ENCODE measurements at places on chromosomes 12 and 14.

DNA sequence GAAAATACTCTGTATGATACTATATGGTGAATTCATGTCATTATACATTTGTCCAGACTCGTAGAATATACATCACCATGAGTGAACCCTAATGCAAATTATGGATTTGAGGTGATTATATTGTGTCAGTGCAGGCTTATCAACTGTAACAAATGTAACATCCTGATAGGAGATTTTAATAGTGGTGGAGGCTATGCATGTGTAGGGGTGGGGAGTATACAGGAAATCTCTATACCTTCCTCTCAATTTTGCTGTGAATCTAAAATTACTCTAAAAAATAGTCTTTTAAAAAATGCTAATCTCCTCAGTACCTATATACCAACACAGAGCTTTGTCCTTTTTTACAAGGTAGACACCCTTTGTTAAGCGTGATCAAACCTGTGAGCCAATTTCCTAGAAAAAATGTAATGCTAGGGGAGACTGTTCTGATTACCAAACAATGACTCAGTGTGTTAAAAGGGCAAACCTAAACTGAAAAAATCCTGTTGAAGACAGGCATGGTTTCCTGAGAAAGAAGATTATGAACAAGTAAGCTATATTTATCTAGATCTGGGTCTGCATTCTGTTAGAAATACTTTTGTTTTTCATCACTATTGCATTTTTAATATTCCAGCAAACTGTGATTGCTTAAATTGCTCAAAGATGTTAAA, 170.9 kb downstream of the DUSP6 start:
- DNase-seq = peak; percentile 47

DNA sequence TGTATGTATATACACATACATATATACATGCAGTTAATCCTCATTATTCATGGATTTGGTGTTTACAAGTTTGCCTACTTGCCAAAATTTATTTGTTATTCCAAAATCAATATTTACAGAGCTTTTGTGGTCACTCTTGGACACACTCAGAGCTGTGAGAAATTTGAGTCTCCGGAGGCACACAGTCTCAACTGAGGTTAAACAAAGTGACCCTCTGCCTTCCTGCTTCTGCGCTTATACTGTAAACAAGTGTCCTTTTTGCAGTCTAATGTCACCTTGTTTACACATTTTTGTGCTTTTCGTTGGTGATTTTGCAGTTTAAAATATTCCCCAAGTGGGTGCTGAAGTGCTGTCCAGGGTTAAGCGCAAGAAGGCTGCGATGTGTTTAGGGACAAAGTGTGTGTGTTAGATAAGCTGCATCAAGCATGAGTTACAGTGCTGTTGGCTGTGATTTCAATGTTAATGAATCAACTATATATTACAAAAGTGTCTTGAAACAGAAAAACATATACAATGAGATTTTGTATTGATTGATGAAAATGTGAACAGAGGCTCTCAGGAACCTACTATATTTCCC, 13.1 kb upstream of the LTA4H start:
- no peak for DNase-seq

DNA sequence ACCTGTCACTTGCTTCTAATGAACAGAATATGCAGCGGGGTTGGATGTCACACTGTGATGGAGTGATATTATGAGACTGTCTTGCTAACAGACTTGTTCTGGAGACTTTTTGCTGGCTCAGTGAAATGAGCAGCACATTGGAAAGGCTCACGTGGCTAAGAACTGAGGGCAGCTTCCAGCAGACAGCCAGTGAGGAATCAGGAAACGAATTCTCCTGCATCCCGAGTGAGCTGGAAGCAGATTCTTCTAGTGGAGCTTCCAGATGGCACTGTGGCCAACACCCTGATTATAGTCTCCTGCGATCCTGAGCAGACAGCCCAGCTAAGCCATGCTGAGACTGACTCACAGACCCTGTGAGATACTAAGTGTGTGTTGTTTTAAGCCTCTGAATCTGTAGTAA, 16.1 kb upstream of the TSPAN9 start:
- DNase-seq = no peak

GRCh38 chr14:76647697-76648298, 113.5 kb upstream of the VASH1 start:
- peak; percentile 10 for DNase-seq

DNA sequence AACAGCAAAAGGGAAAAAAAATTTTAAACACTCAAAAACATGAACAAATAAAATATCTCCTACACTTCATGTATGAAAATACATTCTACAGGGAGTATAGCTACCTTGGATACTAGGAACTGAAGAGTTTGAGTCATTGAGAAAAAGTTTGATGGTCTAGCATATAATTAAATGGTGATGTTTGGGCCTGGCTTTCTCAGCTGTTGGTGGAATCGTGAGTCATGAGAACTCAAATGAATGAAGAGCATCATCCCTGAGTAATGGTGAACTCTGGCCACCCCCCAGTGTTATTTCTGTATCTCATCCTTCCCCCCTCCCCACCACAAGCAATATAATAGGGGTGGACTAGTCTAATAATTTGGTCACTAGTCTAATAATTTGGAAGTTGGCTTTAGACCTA, 6.7 kb upstream of the SLC6A15 start:
- DNase-seq = no peak

DNA sequence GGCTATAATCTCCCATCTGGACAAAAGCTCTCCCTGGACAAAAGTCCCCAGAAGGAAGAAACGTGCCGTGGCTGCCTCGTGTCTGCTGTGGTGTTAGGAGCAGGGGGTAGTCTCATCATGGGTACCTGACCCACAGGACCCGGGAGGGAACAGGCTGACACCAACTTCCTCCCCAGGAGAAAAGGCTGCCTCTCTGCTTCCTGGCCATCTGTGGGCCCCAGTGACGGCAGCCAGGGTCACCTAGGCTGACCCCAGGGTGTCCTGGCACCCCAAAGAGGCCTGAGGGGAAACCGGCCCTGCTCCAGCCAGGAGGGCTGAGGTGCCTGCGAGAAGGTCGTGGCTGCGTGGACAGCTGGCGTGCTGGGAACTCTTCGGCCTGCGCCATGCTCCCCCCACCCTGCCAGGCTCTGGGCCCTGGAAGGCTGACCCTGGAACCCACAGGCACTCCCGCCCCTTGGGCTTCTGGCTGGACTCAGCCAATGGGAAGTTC, 133.9 kb downstream of the RFLNA start:
- DNase-seq = no peak

DNA sequence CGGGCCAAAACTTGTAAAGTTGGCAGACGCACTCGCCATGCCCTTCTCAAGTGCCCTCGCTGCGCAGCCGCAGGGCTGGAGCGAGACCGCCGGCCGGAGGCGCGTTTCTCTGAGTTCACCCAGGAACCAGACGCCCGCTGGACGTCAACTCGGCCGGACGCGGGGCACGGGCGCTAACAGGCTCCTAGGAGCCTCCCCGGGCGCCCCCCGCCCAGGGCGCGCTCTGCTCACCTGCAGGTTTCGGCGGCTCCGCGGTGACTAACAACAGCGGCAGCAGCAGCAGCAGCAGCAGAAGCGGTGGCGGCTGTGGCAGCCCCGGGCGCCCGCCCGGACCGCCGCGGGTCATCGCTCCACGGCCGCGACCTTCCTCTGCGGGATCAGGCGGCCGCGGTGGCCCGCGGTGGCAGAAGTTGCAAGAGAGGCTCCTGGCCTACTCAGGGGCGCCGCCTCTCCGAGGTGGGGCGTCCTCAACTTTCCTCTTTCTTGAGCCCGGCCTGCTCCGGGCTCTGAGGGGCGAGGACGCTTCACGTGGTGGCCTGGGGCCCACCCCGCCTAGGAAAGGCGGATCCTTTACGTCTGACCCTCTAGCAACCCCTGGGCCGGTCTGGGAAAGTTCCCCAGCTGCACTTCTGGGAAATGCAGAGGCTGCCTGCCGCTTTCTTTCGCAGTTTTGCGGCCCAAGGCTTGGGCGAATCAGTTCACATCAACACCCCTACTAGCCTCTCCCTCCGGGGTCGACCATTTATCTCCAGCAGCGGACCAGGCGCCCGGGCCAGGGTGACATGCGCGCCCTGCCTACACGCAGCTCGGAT, at the start of gene PLBD1:
TSS of gene PLBD1 (minus strand) at position 533 of the 812 bp plus-strand sequence. CDS start at position 346, 187 bp downstream.
- no peak for DNase-seq

- no peak for DNase-seq
These were observed 33.2 kb upstream of the HELB start for GRCh38 chr12:66269142-66269541.

DNA sequence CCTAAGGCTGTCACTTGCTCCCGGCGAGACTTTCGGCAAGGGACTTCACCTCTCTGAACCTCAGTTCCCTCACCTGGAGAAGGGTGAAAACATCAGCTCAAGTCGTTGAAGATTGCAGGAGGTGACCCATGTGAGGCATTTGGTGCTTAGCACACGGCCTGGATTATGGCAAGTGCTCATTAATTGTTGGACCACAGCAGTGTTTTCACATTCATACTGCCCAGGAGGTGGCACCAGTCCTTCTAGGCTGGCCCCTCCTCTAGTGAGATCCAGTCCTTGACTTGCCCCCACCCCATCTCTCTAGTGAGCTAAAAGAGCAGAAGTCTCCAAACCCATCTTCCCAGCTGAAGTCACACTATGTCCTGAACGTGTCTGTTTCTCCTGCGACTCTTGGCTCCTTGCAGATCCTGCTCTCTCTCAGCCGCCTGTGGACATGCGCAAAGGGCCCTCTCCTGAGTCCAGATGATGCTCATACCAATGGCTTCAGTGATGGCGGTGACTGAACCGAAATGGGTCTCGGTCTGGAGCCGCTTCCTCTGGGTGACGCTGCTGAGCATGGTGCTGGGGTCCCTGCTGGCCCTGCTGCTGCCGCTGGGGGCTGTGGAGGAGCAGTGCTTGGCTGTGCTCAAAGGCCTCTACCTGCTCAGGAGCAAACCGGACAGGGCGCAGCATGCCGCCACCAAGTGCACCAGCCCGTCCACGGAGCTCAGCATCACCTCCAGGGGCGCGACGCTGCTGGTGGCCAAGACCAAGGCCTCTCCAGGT, 1.6 kb downstream of the FICD start:
- no peak for DNase-seq

GRCh38 chr14:32542507-32542906, 213.4 kb downstream of the AKAP6 start:
- no peak for DNase-seq

DNA sequence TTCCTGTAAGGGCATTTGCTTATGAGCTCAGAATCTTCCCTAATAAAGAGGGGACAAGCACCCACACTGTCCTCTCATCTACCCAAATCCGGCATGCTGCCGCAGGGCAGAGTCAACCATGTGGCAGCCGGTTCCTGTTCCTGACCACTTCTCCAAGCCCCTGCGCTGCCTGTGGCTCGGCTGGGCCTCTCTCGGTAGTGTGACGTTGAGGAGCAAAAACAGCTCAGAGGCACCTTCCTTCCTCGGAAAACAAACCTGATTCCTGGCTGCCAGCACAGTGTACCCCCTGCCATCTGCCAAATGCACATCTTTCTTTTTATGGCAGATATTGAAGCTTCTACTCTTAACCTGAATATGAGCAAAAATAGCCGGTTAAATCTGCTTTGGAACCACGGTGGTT, 50.5 kb downstream of the CFAP251 start:
- DNase-seq = no peak

DNA sequence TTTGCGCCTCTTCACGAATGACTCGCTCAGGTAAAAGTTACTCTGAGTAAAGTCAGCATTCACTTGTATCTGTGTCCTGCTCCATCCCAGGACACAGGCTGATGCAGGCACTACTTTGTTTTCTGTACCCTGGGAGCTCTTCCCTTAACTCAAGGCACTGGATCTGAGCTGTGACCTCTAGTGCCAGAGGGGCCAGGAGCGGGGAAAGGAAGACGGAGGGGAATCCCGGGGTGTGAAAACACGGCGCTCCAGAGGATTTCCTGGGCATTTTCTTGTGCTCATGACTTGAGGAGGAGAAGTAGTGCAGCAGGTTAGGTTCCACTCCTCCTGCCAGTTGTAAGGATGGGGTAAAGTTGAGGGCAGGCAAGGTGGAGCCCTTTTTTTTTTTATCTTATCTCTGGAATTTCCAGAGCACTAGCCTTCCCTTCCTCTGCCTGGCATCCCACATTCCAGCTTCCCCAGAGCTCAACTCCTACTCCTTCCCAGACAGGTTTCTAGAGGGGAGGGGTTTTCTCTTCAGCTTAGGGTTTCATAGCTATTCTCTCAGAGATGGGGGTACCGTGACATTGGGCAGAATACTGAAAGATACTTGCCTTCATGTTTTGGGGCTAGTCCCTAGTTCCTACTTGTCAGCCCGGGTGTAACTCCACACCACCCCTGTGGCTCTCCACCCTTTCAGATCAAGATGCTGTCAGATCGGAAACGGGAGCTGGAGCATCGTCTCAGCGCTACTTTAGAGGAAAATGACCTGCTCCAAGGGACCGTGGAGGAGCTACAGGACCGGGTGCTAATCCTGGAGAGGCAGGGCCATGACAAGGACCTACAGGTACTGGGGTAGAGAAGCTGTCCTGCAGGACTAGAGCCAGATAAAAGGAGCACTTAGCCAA, 52.3 kb downstream of the RAB35 start:
- DNase-seq = no peak

DNA sequence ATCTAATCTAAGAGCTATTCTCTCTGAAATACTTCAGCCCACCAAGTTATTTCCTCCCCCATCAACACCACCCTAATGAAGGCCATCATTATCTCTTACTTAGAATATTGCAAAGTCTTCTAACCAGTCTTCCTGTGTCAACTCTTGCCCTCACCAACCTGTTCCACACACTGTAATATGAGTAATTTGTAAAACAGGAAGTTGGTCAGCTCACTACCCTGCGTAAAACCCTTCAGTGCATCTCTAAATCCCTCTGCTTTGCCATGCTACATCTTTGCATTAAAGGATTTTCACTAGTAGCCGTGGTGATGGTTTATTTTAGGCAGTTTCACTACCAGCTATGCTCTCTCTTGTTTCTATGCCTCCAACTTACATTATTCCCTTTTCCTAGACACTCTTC, 70.0 kb downstream of the KIF21A start:
- DNase-seq = no peak

- DNase-seq = no peak
These were observed 60.4 kb downstream of the TTC7B start for GRCh38 chr14:90755661-90756304.

DNA sequence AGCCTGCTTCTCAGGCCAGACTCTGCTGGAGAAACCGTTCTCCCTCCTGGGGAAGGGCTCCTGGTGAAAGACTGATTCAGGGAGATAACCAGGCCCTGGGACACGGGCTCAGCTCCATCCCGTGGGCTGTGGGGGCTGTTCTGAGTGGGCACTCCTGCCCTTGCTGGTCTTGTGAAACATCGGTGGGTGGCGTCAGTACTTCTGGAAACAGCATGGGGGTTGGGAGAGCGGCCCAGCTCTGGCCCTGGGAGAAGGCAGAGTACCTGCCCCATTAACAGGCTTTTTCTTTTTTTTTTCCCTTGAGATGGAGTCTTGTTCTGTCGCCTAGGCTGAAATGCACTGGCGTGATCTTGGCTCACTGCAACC, 786 bp downstream of the SLC25A47 start:
- no peak for DNase-seq

- no peak for DNase-seq
These were observed at the start of gene PLEKHH1 for GRCh38 chr14:67532998-67533753. TSS of gene PLEKHH1 (plus strand) at chr14:67533290. CDS start at chr14:67541868, 8,578 bp downstream.

DNA sequence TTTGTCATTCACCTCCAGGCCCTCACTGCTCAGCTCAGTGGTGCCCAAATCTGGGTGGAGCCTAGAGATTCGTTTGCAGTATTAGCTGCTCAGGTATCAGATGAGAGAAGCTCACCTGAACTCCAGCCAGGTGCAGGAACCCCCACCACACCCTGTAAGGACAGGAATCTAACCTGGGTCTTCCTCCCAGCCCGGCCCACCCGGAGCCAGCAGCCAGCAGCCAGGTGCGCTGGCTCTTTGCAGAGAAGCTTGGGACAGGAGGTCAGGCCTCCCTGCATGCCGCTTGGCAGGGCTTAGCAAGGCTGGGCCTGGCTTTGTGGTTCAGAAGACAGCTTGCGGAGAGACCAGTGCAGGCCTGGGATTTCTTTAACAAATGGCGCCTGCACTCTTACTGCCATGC, 125.6 kb upstream of the MYL2 start:
- no peak for DNase-seq

Data from skeletal muscle cell (primary cell).